Osteoblast (primary cell): ENCODE measurements at places on chromosomes 12 and 14. TPM values are rescaled to one million over a fixed set of nuclear protein-coding genes. Genes with fewer than 3 reads are reported as not detected.

The PLA2G1B gene
- total RNA-seq, result not detected in 2 replicates

The FZD10 gene
- total RNA-seq, result not detected in 2 replicates

The POC1B gene
- total RNA-seq, result 10.9 and 24.8 TPM in 2 replicates

The NELL2 gene
- not detected in 2 replicates for total RNA-seq

The MSRB3 gene
- total RNA-seq, result 72.4 and 81.0 TPM in 2 replicates

The ACSM4 gene
- total RNA-seq, result not detected in 2 replicates

The TSPAN11 gene
- 5.4 and 10.0 TPM in 2 replicates for total RNA-seq

The PAPLN gene
- 5.3 and 5.8 TPM in 2 replicates for total RNA-seq

The TC2N gene
- under 0.01 and 0.29 TPM in 2 replicates for total RNA-seq

The KRT6C gene
- total RNA-seq, result not detected in 2 replicates

The CHMP4A gene
- total RNA-seq, result 19.2 TPM in 2 replicates

The PRICKLE1 gene
- 13.0 and 14.7 TPM in 2 replicates for total RNA-seq

The ERC1 gene
- total RNA-seq, result 36.2 and 40.7 TPM in 2 replicates

The ZDHHC22 gene
- total RNA-seq, result not detected in 2 replicates

The ABCC9 gene
- total RNA-seq, result 14.5 and 28.3 TPM in 2 replicates

The GSC gene
- 9.4 and 10.6 TPM in 2 replicates for total RNA-seq

The CLEC14A gene
- total RNA-seq, result 0.29 TPM in 1 of 2 replicates, not detected in the other

The PTPN21 gene
- total RNA-seq, result 17.4 and 18.0 TPM in 2 replicates

The ADGRD1 gene
- 0.29 and 0.72 TPM in 2 replicates for total RNA-seq

The RNF212B gene
- not detected in 2 replicates for total RNA-seq

The LRP1 gene
- 744 and 789 TPM in 2 replicates for total RNA-seq

The MYF5 gene
- total RNA-seq, result not detected in 2 replicates

The NUP37 gene
- total RNA-seq, result 24.6 and 25.3 TPM in 2 replicates

The RGS6 gene
- total RNA-seq, result not detected in 2 replicates

The CIT gene
- total RNA-seq, result 8.8 and 10.1 TPM in 2 replicates

The WNT5B gene
- 59.0 and 71.0 TPM in 2 replicates for total RNA-seq

The BEST3 gene
- total RNA-seq, result under 0.01 TPM in 1 of 2 replicates, not detected in the other

The KRT79 gene
- total RNA-seq, result not detected in 2 replicates

The KRT72 gene
- not detected in 2 replicates for total RNA-seq

The TSPAN8 gene
- under 0.01 TPM in 1 of 2 replicates, not detected in the other for total RNA-seq

The NAB2 gene
- 53.6 and 70.9 TPM in 2 replicates for total RNA-seq
